ENCODE measurements at places on chromosomes 7 and 10. TPM values are rescaled to one million over a fixed set of nuclear protein-coding genes. Genes with fewer than 3 reads are reported as not detected.
A peak's percentile ranks its signal among the peaks of the same experiment; 100 is the strongest.

DNA sequence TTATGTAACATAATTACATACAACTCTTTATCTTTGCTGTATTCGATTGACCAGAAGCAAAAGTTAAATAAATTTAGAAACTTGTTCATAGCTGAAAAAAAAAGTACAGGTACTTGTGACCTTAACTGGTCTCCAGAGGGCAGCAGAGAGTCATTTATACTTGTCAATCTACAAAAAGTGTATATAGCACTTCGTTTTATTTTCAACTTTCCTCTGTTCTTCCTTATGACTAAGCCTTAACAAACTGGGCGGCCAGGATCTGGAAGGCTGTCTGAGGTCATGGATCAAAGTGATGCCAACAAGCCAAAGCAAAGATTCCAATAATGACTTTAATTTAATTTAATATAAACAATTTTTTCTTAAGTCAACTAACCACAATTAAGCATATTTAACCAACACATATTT lies 29.8 kb downstream of the C10orf67 start:
- no peak for DNase-seq

- no peak for DNase-seq
Observed at GRCh38 chr7:68224041-68224741, 1227.6 kb downstream of the TYW1 start.

GRCh38 chr7:18290223-18290622 lies 205.3 kb upstream of the HDAC9 start:
- no peak for DNase-seq

GRCh38 chr10:131575877-131576276 lies 264.4 kb upstream of the TCERG1L start:
- DNase-seq: peak; percentile 66

DNA sequence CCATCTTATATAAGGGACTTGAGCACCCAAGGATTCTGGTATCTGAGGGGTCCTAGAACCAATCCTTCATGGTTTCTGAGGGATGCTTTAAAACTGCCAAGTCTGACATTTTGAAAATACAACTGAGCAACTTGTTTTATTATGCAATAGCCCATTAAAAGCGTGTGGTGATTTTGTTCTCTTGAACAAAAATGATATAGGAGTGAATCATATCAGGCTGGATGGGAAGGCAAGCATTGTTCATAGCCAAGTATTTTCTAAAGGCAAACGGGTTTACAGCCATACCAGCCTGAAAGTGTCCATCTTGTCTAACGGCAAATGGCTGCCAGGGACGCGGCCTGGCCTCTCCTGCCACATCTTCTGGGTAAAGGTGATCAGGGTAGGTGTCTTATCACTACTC lies 23.4 kb downstream of the RPP38 start:
- DNase-seq: no peak

GRCh38 chr7:88132725-88133124 lies 87.1 kb downstream of the SRI start:
- no peak for DNase-seq

GRCh38 chr7:78895393-78895792 lies 558.1 kb downstream of the MAGI2 start:
- DNase-seq: no peak

Gene PRR15
- total RNA-seq: 0.73 TPM

Gene NME8
- total RNA-seq: not detected

Gene CUEDC2
- 81.3 TPM for total RNA-seq

Gene PON1
- not detected for total RNA-seq
